Psoas muscle (tissue), 8 donors: ENCODE measurements at places on chromosomes 11 and 22.
A peak's percentile ranks its signal among the peaks of the same experiment; 100 is the strongest.

- no peak for DNase-seq
Measured at GRCh38 chr11:123211981-123212380, 16.9 kb upstream of the CLMP start.

DNA sequence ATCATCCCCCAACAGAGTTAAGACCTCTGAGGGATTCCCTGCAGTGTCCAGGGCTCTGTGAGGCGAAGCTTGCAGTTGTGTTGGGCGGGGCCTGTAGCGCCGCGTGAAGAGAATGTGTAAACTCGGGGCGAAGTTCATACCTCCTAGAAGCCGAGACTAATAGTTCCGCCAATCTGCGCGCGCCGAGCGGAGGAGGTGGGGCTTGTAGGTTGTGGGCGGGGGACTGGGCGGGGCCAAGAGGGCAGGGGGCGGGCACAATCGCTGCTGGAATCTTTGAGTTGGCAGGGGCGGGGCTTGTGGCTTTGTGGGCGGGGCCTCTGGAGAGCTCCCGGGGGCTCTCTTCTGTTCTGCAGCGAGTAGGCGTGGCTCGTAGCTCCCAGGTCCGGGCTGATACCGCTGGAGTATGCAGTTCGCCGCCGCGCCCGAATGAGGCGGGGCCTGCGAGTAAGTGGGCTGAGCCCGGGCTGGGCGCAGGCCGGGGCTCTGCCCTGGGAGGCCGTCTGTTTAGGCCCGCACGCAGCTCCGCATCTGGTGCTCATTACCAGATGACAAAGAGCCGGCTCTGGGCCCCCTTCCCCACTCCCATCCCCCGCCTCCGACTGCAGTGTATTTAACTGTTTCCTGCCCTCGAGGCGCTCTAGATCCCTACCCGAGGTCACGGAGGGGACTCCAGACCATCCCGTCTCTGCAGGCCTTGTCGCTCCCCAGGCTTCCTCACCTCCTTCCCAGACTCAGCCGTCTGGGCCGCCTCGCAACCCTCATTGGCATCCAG lies 4.1 kb downstream of the CD248 start:
- peak; percentile 98 for DNase-seq

- DNase-seq, result no peak
Measured at GRCh38 chr22:46995501-46996360, 233.3 kb downstream of the TBC1D22A start.

DNA sequence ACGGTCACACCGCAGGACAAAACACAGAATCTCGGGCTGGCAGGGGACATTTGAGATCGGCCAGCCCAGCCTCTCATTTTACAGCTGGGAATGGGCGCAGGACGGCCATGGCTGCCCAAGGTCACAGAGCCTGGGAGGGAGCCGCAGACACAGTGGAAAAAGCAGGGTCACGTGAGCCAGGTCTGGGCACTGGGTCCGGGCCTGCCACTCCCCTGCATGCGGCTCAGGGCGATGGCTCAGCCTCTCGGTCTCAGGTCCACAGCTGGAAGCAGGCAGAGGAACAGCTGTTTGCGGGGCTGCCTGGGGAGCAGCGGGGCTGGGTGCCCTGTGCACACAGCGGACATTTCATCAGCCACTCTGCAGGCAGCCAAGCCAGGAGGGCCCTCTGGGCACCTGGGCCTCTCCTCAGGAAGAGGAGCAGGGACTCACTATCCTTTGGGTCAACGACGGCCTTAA lies 10.4 kb upstream of the PPARA start:
- DNase-seq, result no peak

DNA sequence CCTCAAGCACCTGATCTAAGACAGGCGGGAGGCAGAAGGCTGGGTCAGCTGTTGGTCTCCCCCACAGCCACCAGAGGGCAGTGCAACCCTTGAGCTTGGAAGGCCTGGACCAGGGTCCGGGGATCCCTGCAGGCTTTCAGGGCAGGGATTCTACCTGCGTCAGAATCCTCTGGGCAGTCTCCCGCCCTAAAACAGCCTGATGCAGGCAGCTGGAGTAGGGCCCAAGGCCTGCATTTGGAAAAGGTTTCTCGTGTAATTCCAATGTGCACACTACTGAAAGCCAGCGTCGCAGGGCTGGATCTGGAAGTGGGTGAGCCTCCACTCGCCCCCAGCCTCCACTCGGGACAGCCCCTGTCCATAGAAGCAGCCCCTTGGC lies 31.8 kb downstream of the BID start:
- peak; percentile 77 for DNase-seq

DNA sequence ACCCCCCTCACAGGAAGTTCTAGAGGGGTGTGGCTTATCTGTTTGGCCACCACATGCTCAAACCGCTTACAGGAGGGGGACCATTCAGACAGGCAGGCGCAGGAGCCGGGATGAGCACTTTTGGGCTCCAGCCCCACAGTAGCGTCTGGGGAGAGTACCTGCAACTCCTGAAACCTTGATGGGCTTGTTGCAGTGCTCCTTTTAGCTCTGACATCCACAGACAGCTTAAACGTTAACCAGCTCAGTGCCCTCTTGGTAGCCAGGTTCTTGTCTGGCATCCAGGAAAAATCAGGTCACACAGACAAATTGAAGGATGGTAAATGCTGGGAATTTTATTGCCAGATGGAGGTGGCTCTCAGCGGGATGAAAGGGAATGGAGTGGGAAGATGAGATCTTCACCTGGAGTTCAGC lies 326.3 kb downstream of the ETS1 start:
- no peak for DNase-seq

DNA sequence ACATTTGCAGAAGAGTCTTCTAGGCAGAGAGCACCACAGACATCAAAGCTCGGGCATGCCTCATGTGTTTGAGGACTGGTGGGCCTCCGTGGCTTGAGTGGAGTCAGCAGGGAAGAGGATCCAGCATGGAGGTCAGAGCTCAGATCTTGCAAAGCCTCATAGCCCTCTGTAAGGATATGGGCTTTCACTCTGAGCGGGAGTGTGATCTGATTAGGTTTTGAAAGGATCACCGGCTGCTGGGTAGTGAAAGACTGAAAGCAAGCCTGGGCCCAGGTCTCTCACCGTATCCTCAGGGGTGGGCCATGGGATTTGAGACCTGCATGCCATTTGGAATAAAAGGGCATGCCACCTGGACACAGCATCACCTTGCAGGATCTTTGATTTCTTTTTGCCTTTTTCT lies 112.7 kb downstream of the TEAD1 start:
- DNase-seq, result no peak

DNA sequence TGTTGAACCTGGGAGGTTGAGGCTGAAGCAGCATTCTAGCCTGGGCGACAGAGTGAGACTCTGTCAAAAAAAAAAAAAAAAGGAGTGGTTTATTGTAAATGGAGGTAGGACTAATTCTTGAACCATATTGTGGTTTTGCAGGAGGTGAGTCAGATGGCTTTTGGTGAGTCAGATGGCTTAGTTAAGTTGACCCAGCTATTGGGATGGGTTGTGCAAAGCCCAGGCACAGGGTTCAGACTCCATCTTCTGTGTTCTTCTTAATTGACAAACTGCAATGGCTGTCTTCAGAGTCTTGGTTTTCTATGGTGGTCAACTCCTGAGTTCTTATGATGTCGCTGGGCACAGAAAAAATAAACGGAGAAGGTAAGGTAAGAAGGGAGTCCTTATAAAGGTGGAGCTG lies 182.7 kb downstream of the ADAMTS15 start:
- DNase-seq, result no peak

- no peak for DNase-seq
Measured at GRCh38 chr11:124551189-124551588, 7.7 kb upstream of the OR8B12 start.

DNA sequence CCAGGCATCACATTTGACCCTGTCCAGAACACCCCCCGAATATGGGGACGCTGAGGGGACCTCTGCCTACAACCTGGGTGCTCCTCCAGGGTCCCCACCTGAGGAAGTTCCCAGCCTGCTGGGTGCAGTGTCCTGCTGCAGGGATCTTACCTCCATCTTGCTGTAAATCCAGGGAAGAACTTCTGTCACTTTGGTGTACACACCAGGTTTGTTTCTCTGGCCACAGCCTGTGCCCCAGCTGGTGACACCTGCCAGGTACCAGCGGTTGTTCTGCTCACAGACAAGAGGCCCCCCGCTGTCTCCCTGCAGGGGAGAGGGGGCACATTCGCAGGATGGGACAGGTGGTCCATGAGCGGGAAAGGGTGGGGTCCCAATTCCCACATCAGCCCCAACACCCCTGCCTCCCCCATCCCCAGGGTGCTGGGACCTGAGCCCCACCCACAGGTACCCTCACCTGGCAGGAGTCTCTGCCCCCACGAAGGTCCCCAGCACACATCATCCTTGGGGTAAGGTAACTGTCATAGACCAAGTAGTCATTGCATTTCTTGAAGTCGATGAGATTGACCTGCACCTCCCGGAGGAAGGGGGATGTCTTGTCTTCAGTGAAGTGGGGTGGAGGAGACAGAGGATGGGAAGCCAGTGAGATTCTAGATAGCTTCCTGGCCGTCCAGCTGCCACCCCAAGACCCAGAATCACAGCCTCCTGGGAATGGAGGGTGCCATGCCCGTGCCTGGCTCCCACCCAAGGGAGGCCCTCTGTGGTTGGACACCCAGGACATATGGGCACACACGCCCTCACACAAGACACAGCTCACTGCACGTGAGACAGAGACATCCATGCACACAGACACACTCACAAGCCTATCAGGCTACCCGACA lies 25.5 kb downstream of the TMPRSS13 start:
- peak; percentile 32 for DNase-seq

GRCh38 chr11:97943493-97943892 lies 1077.3 kb upstream of the CNTN5 start:
- no peak for DNase-seq

- no peak for DNase-seq
Measured at GRCh38 chr22:45472426-45472825, 30.3 kb upstream of the FBLN1 start.

DNA sequence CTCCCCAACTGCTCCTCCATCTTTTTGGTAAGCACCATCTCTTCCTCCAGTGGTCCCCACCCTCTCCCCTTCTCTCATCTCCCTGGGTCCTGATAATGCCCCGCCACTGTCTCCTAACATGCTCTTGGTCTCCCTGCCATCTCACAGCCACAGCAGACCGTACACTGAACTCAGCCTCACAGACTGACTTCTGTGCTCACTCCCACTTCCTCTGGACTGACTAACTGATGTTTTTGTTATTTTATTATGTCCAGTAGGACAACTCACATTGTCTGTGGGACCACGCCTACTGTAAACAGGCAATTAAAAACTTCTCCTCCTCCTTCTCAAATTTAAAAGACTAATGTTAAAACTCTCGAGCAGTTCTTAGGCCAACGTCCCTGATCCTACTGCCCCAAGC lies 2.6 kb upstream of the GNAZ start:
- DNase-seq, result peak; percentile 10

- DNase-seq, result no peak
Measured at GRCh38 chr22:27370269-27370668, 431.3 kb downstream of the MN1 start.

- DNase-seq, result no peak
Measured at GRCh38 chr11:115464269-115464668, 39.9 kb downstream of the CADM1 start.

DNA sequence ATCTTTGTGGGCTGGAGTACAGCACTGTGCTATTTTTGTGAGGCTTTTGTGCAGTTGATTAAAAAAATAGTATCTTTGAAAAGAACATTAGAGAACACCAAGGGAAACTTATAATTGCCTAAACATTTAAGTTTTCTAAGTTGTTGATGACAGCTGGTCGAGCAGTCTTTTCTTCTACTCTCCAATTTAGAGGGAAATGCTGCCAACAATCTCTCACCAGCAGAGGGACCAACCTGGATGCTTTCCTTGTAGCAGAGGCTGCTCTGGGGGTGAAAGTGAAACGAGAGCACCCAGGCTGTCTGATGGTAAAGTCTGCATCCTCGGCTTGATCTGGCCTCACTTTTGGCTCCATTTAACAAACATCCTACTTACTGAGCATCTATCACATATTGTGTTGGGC lies 1286.5 kb upstream of the TENM4 start:
- DNase-seq, result no peak

DNA sequence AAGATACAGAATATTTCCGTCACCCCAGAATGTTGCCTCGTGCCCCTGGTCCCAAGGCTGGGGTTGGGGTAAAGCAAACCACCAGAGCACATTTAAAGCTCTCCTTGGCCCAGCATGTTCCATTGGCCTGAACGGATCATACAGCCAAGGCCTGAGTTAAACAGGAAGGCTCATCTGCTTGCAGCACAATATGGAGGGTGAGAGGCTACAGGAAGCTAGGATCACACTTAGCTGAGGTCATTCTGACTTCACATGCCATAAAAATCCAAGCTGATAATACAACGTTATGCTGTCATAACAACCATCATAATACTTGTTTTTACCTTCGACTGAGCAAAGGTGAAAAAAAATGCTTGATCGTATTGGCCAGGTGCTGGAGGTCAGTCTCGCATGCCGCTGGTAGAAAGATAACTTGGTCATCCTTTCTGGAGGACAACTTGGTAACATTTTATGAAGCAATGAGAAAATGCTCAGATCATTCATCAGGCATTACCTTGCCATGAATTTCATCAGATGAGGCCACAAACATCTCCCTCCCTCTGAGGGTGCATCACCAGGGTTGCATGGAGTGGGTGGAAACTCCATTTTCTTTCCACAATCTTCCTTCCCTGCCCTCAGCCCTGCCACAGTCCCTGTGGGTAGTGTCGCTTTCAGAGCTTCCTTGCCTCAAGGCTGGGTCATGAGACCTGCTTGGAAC lies 31.9 kb upstream of the RTL6 start:
- DNase-seq, result no peak

- DNase-seq, result no peak
Measured at GRCh38 chr11:130359419-130359818, 44.7 kb upstream of the ZBTB44 start.

- no peak for DNase-seq
Measured at GRCh38 chr22:48104766-48105165, 1342.3 kb downstream of the TBC1D22A start.

DNA sequence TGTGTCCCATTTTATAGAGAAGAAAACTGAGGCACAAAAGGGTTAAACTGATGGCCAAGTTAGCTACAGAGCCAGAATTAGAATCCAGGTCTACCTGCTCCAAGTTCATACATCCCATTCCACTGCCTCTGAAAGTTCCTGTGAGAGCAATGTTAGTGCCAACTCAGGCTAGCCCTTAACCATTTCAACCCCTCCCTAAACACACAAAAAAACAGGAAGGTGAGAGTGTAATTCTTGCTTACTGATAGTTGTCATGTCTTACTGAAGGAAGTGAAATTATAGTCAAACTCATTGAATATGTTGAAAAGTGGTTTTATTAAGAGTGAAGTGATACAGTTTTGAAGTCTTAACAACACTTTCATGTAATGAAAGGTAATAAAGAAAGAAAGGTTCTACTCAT lies 2.9 kb upstream of the E2F8 start:
- DNase-seq, result no peak

- peak; percentile 83 for DNase-seq
Measured at GRCh38 chr11:1382831-1383607, 6.7 kb upstream of the BRSK2 start.

DNA sequence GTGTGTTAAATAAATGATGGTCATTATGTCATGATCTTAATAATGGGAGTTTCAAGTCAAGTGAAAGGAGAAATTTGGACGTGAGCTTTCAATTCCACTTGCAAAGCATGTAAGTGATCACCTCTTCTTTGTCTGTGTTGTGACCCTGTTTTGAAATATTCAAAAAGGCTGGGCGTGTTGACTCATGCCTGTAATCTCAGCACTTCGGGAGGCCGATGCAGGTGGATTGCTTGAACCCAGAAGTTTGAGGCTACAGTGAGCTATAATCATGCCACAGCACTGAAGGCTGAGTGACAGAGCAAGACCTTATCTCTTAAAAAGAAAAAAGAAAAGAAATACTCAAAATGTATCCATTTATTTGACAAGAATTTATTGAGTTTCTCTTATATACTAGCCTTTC lies 32.9 kb upstream of the EED start:
- no peak for DNase-seq

- DNase-seq, result no peak
Measured at GRCh38 chr22:20479612-20480196, 15.9 kb downstream of the KLHL22 start.

GRCh38 chr11:112751772-112752171 lies 209.4 kb upstream of the NCAM1 start:
- DNase-seq, result no peak
